Head of caudate nucleus (tissue), 42 donors: ENCODE measurements at places on chromosomes 11 and 22.

GRCh38 chr11:41031551-41032060, 427.8 kb downstream of the LRRC4C start:
- no peak for DNase-seq

- no peak for DNase-seq
These were observed 75.7 kb downstream of the DEPDC5 start for GRCh38 chr22:31829505-31829904.

DNA sequence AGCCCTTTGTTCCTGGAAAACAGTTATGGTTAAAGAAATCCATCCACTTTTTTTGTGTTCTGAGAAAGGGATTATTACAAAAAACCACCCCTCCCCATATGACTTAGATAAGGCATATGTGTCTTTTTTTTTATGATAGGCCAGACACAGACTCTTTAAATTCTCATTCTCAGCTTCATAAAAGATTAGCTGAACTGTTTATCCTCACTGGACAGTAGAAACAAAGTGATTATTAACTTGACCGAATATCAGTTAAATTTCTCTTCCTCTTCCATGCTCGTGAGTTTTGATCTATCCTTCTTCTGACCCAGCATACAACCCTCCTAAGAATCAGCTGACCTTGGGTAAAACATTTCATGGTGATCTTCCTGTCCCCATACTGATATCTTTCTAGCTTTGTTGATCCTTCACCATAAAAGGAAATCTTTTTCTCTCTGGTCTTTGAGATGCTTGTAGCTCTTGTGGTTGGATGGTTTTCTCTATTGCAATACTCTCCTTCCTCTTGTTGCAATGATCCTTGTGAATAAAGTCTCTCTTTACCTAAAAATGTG, 26.2 kb downstream of the OR2AG2 start:
- DNase-seq, result no peak

DNA sequence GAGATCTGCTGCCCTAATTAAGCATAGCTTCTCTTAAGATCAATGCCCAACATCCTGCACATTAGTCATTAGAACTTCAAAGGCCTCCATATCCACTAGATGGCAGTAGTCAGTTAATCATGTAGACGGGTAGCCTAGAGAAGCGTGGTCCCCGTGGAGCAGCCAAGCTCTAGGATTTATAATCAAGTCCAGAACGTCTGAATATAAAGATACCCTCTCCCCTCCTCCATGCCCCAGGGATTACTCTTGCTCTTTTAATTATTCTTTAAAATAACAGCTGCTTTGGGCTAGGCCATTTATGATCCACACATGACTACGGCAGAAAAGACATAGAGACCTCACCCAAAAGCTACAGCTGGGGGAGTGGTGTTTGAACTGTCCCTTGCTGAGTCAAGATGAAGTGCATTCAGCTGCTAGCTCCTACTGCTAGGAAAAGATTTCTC, 327.6 kb upstream of the PLET1 start:
- DNase-seq, result peak; percentile 70

GRCh38 chr11:16572945-16573344, 165.5 kb upstream of the C11orf58 start:
- no peak for DNase-seq

DNA sequence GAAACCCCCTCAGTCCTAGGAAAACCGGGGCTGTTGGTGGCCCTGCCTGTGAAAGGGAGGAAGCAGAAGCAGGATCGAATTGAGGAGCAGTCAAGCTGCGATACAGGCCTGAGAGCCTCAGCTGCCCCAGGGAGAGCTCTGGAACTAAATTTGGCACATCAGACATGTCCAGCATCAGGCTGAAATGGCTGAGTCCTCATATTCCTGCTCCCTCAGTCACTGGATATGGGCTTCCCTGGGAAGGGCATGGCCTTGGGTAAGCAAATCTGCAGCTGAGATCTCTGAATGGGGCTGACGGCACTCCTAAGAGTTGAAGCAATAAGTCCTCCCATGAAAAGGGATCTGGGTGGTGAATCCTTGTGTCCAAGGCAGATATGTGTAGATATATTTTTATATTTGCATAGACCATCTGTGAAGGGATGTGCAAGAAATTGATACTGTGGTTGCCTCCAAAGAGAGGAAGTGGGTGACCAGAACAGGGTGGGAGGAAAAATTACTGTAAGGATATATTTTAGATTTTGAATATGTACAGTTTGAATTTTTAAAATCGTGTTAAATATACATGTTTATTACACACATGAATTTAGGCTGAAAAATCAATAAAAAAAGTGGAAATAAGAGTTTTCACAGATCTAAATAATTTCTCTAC, 45.5 kb downstream of the APIP start:
- no peak for DNase-seq

- peak; percentile 71 for DNase-seq
These were observed 52.5 kb downstream of the TPCN2 start for GRCh38 chr11:69101115-69101791.
